CD4-positive, alpha-beta T cell treated with Interleukin-10 for 1 hour (primary cell): ENCODE measurements at places on chromosomes 7 and 10.

- DNase-seq, result no peak
Observed at GRCh38 chr7:74317146-74317782, 28.1 kb downstream of the CLIP2 start.

DNA sequence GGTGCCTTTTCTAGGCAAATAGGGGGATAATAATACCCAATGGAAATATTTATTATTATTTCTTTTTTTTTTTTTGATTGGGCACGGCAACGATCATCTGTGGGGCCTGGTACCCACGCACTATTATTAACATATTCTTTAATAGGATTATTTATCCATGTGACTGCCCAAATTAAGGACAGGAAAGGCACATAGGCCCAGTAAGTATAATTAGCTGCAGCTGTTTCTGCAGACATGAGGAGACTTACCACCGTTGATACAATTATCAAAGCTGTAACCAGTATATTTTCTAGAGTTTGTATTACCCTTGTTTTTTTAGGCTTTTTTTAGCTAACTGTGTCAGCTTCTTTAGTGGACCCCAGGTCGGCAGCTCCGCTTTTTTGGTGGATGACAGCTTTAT is 25.2 kb upstream of the GUSB start:
- no peak for DNase-seq

DNA sequence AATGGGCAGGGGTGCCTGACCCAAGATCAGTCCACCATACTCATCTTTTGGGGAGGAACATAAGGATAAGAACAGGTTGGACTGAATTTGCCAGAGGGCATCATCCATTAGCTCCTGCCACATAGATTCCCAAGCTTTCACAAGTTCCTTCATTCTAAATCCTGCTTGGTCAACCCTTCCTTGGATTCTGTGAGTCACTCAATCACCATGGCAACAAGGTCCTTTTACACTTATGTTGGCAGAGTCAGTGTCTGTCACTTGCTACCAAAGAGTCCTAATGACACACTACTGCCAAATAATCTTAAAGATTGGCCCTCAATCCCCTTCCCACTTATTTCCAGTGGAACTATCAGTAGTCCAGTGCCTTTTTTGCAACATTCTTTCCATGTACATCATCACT is 5.0 kb upstream of the LGI1 start:
- DNase-seq, result no peak

GRCh38 chr7:156000601-156001396 is 188.5 kb upstream of the SHH start:
- no peak for DNase-seq

DNA sequence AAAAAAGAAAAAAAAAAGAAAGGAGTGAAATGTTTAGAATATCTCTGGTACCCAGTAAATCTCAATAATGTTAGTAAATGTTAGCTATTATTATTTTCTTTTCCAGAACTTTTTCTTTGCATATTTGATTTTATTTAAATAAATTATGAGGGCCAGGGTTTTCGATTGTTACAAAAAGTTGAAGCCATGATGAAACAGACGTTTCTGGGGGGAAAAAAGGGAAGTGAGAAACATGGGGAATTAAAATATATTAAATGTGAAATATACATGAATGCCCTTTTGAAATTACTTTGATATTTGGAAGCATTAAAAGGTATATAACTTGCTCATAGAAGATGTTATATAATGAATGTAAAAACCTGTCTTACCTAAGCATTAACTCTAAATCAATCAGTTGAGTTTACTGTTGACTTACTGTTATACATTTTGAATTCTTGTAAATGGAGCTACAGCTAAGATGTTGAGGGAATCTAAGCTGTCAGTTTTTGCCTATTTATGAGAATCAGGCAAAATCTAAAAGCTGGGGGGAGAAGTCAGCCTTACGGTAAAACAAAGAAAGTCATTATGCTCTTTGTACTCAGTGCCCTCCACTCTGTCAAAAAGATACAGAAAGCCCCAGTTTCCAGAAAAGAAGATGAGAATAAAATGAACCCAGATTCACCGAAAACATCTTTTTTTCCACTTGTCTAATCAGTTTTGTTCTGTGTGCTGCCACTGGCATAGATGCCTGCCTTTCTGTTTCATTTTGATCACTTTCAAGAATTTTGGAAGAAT is 30.0 kb upstream of the KDM7A start:
- no peak for DNase-seq

GRCh38 chr7:103929901-103930311 is 59.6 kb downstream of the RELN start:
- DNase-seq, result no peak
